ENCODE measurements at places on chromosomes 3 and 15. TPM values are rescaled to one million over a fixed set of nuclear protein-coding genes. Genes with fewer than 3 reads are reported as not detected.

TMEM115 gene
- total RNA-seq, result 26.4 TPM

EFCC1 gene
- total RNA-seq, result 2.3 TPM

SGO1 gene
- 0.43 TPM for total RNA-seq

AGBL1 gene
- total RNA-seq, result not detected

MNS1 gene
- total RNA-seq, result 1.0 TPM

ISLR2 gene
- total RNA-seq, result 1.3 TPM

PHC3 gene
- 46.8 TPM for total RNA-seq

QTRT2 gene
- total RNA-seq, result 4.3 TPM

BCL6 gene
- 95.5 TPM for total RNA-seq

PIGZ gene
- 2.8 TPM for total RNA-seq

ACTL6A gene
- 19.1 TPM for total RNA-seq

DNA sequence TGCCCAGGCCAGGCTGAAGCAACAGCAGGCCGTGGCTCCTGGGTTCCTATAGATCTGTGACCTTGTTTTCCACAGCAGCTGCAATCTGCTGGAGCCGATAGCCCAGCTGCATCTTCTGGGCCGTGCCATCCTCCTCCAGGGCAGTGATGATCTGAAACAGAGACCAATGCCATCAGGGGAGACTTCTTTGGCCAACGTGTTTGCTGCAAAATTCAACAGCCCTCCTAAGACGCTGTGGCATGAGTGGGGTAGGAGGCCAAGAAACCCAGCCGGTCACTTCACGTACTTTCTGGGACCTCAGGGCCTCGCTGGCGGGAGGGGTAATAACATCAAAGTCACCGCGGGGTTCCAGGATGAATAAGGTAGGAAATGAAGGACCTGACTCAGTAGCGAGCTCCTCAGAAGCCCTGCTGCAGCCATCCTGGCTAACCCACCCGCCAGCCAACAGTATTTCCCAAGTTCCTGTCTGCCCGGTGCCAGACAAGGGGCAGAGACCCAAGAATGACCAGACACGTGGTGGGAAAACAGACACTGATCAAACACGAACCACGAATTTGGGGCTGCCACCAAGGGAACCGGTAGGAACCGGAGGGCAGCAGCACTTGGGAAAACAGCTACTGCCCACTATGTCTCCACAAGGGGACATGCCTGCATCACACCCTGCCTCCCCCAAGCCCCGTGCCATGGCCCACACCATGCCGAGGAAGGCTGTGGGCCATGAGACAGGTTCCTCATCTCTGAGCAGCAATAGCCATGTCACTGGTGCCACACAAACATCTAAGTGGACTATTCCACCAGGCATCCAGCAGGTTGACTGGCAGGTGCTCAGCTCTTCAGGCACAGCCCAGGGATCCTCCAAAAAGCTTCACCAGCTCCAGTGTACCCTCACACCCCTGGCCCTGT lies 25.2 kb downstream of the PLXNB1 start:
- no peak for DNase-seq

GRCh38 chr3:28718074-28718849 lies 369.6 kb upstream of the AZI2 start:
- DNase-seq, result no peak

DNA sequence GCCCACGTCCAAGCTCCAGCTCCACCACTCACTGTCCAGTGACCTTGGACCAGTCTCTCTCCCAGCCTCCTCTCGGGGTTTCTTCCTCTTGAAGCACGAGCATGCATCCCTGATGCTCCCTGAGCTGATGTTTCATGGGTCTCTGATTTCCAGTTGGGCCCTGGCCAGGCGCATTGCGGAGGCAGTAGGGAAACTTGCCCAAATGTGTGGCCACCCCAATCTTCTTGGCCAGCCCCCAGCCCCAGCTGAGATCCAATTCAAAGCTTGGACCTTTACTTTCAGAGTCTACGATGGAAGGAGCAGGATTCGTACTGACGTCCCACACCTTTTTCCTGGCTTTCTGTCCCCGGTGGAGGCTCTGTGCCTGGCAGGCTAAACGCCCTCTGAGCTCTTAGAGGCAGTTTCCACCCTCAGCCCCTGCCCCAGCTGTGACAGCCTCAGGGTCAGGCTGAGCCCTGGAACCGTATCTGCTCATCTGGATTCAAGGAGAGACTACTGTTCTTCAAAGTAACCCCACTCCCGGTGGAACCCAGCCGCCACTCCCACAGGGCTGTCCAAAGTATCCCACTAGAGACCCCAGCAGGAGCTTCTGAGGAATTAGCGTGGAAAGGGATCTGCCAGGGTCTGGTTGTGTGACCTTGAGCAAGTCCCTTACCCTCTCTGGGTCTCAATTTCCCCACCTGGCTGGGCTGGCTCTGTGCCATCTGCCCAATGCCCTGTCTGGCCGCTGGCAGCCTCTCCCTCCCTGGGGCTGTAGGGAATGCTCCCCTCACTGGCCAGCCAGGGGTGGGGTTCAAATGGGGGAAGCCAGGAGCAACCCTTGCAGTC lies 37.4 kb downstream of the CPN2 start:
- DNase-seq, result peak; percentile 84

- DNase-seq, result no peak
Observed at GRCh38 chr3:38646630-38647029, 2.9 kb downstream of the SCN5A start.

DNA sequence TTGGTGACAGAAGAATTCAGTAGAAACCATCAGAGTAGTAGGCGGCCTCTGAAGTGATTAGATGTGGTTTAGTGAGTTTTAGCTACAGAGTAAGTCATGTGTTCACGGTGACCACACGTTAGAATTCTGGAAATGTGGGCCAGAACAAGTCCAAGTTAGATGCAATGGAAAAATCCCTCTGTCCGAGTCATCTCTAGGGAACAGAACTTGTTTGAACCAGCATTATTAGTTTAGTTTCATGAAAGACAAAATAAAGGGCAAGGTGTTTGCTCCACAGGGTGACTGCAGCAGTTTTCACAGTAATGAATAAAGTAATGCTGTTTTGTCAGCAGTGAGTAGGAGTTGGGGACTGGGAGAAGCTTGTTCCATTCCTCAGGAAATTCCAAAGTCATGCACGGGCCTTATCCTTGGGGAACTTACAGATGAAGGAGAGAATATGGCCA lies 100.2 kb downstream of the CGNL1 start:
- DNase-seq, result no peak

DNA sequence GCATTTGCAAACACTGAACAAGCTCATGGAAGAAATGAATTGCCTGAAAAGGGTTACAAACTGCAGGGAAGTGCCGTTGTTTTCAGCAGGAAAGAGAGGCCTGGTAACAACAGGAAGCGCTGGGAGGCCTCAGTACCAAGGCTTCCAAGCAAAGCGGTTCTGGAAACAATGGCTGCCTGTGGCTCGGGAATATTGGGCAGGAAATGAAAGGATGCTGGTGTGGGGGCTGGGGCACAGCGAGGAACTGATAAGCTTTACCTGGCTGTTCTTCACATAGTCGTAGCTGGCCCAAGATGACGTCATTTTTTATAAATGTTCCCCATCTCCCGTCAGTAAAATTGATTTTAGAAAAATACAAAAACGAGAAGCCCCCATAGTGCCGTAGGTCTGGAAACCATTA lies 55.9 kb downstream of the ARHGAP31 start:
- DNase-seq, result no peak

DNA sequence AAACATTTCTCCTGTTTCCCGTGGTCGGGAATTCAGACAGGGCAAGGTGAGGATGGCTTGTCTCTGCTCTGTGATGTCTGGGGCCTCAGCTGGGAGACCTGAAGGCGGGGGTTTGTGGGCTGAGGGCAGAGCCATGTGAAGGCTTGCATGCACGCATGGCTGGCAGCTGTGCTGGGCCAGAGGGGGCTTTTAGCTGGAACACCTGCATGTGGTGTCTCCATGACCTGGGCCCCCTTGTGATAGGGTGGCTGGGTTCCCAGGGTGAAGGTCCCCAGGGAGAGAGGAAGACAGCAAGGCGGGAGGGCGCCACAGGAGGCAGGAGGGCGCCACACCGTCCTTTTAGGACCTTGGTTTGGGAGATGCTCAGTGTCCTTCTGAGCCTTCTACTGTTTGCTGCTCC lies 101.6 kb upstream of the PRR23E start:
- DNase-seq, result no peak

GRCh38 chr3:32374788-32375595 lies 16.7 kb upstream of the CMTM7 start:
- DNase-seq, result no peak

DNA sequence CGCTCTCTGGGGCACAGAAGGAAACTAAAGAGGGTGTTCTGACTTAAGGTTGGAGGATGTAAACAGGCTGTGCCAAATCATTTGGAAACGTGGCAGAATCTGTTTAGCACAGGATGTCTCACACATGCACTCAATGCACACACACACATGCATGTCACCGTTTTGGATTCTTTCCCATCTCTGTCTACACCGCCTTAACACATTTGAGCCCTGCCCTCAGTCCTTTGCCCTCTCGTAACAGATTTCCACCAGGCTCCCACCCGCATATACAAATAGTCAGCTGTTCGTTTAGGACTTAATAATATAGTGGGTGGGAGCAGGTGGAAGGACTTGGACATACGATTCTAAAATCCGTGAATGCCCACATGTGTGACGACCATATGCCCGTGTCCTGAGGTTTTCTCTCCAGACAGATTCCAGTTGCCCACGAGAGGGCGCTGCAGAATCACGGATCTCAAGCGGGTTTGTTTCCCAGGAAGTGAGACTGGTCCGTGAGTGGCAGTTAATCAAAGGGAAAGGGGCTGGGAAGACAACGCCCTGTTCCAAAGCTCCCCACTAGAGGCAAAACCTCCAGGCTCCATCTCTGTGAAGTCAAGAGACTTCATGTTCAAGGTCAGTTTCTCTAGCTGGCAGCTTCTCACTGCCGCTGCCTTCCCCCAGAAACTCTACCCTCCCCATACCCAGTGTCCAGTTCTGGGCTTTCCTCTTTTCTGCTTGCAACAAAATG lies 44.5 kb downstream of the NOX5 start:
- DNase-seq, result peak; percentile 89

- no peak for DNase-seq
Observed at GRCh38 chr3:53939813-53940212, 48.2 kb upstream of the SELENOK start.

- no peak for DNase-seq
Observed at GRCh38 chr3:154018100-154018696, 103.0 kb upstream of the ARHGEF26 start.

- no peak for DNase-seq
Observed at GRCh38 chr15:56047354-56047753, 53.9 kb upstream of the NEDD4 start.

DNA sequence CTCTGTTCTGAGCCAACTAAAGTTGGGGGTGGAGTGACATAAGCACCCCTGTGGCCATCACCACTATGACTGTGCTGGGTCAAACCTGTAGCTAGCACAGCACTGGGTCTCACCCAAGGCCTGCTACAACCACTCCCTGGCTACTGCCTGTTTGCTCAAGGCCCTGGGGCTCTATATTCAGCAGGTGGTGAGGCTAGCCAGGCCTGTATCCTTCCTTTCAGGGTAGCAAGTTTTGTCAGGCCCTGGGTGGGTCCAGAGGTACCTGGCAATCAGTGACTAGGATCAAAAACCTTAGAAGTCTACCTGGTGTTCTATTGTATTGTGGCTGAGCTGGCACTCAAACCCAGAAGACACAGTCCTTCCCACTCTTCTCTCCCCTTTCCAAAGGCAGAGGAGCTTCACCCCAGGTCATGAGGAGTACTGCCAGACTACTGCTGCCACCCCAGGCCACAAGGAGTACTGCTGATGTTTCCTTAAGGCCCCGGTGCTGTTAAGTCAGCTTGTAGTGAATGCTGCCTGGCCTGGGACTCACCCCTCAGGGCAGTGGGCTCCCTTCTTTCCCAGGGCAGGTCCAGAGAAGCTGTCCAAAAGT lies 170.8 kb downstream of the IGSF11 start:
- no peak for DNase-seq

- DNase-seq, result no peak
Observed at GRCh38 chr15:65612616-65612946, 1.6 kb upstream of the INTS14 start.

- DNase-seq, result no peak
Observed at GRCh38 chr3:124565013-124565412, 165.2 kb upstream of the UMPS start.

- no peak for DNase-seq
Observed at GRCh38 chr3:60920519-60920918, 330.7 kb downstream of the FHIT start.

GRCh38 chr15:51191766-51192165 lies 97.1 kb upstream of the TNFAIP8L3 start:
- no peak for DNase-seq

DNA sequence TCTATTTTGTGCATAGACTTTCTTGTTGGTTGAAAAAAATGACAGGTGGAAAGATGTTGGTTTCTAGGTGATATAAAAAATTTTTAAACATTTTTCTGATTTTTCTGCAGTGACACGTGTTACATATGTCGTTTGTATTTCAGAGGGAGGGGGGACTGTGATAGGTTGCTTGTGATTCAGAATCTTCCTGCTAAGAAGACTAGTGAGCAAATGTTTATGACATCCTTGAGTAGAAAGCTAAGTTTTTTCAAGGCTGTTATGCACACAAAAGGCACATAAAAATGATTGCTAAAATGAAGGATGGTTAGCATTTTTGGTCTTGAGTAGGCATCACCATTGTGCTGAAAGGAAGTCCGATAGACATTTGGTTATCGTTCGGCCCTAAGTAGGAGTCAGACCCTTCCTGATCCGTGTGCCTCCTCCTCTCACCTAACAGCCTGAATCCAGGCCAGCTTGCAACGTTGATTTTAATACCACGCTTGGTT lies 1.5 kb downstream of the ZNF639 start:
- DNase-seq, result no peak

DNA sequence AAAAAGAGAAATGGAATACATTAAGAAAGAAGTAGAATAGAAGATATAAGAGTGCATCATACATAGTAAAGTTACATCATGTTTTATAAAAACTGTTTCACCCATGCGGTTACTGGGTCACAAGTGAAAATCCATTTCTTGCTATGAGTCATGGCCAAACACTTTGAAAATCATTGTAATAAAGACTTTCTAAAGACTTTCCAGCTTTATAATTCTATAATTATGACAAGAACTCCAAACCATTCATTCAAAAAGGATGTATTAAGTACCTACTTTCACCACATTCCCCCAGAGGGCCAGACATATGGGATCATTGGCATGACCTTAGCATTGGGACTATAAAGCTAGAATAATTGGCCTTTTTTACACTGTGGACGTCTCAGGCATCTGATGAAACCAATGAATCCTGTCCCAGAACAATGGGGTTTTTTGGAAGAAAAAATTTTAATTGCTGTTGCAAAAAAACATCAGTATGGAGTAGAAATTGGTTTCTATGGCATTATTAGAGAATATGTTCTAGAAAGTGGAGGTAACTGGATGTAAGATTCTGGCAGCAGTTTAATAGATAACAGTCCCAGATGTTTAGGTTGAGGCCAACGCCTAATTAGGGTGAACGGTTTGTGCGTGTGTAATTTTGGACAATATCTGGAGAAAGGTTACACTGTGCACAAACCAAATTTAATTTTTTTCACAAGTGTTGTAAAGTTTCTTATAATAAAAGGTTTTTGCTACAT lies 3.3 kb upstream of the SKIC8 start:
- no peak for DNase-seq
